Amniotic epithelial cell (primary cell): ENCODE measurements at places on chromosomes 3 and 15.

DNA sequence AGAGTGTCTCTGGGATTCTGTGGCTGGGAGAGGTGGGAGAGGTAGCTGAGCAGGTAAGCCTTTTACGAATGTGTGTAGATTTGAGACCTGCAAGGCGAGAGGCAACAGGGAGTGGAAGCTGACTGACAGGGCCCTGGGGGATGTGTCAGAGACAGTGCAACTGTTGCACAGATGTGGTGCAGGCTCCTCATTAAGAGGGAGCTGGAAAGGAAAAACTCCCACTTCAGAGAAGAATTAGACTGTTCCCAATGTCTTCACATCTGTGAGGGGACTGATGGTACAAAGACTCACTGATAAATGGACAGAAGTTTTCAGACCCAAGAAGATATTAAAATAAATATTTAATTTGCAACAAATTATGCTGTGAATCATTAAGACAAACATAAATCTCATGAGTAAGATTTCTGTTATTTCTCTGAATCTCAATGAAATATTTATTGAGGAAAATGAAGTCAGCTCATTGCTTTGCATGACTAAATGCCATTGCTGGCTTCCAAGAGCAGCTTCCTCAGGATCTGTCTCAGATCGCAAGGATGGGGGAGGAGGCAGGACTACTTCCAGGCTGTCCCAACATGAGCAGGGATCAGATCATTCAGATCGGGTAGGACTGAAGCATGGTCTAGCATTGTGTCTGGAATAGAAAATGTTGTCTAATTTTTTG, 127.3 kb upstream of the ROPN1 start:
- DNase-seq = peak; percentile 18

GRCh38 chr15:57375827-57376695, at the start of gene CGNL1:
Gene CGNL1 (plus strand): TSS chr15:57376505. CDS start chr15:57438000, 61,495 bp downstream.
- DNase-seq = no peak

GRCh38 chr3:6251612-6252400, 609.1 kb upstream of the GRM7 start:
- DNase-seq = no peak

GRCh38 chr3:136353461-136353860, 103.3 kb downstream of the PCCB start:
- no peak for DNase-seq

DNA sequence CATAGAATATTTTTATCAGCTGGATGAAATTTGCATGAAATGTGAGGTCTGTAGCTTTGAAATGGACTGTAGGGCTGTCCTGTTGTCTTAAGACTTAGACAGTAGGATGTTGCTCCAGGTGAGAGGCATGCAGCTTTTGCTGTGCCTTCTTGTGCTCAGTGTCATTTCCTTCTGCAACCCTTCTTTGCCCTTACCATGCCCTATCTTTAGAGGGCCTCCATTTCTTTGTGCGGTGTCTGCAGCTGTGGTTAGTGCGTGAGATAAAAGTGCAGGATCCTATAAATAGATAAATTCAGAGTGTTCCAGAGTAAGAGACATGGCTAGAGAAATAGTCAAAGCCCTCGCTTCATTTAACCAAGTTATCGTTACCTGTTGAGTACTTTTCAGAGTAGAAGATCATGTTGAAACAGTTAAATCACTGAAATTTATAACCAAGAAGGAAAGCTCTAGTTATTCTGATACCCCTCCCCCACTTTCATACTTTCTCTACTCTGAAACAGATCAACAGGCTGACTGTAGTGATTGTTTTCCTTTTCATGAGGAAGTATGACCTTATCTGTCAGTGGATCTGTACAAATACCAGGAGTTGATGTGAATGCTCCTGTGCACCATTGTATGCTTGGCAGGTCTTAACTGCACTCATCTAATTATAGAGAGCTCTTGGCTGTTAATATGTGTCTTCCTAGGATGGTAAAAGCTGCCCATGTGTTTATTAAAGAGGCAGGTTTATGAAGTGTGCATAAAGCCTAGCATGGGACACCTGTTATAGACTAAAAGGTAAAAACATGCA, 18.2 kb downstream of the EIF3J start:
- DNase-seq = peak; percentile 32

DNA sequence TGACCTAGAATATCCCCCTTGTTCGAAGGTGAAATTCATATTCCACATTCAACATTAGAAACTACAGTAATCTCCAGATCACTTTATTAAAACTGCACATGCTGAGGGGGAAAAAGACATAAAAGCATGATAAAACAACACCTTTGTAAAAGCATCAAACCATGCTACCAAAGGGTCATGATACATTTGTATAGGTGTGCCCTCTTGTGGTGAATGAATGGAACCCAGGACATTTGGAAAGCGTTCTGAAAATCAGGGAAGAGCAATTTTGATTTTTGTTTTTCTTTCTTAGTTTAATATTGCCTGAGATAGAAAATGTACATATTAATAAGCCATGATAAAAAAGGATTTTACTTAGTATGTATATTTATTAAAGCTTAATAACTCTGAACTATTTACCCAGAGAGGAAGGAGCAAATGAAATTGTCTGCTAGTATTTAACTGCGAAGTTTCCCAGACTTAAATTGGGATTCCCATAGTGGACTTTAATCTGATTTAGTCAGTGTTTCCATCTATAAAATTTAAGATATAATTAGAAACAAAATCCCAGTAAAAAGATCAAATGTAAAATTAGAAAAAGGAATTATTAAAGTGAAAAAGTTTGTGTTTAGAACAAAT, 105.8 kb upstream of the ARL6 start:
- peak; percentile 26 for DNase-seq

GRCh38 chr15:86647810-86648440, 568.3 kb downstream of the AGBL1 start:
- DNase-seq = no peak

DNA sequence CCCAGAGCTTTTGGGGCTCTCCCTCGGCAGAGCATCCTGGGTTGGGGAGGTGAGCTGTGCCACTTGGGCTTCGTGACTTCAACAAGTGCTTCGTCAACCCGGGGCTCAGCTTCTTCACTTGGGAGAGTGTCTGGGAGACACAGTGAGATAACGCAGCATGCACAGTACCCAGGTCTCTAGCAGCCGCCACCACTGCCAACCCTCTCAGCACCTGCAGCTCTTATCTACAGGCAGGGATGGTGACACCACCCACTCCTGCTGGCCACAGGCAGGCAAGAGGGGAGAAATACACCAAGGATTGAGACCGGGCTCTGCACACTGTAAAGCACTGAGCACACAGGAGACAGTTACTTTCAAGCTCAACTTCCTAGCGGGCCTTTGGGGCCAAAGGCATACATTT, 11.6 kb downstream of the TKT start:
- DNase-seq = no peak

GRCh38 chr15:62617741-62618140, 424.8 kb upstream of the TPM1 start:
- DNase-seq = no peak

- no peak for DNase-seq
Measured at GRCh38 chr3:135878501-135878900, 87.0 kb upstream of the PPP2R3A start.

GRCh38 chr15:78000091-78000926, 77.2 kb downstream of the TBC1D2B start:
- DNase-seq = peak; percentile 78

- no peak for DNase-seq
Measured at GRCh38 chr3:9135930-9136525, 113.4 kb downstream of the SRGAP3 start.

- DNase-seq = no peak
Measured at GRCh38 chr3:118573912-118574311, 460.7 kb downstream of the IGSF11 start.

DNA sequence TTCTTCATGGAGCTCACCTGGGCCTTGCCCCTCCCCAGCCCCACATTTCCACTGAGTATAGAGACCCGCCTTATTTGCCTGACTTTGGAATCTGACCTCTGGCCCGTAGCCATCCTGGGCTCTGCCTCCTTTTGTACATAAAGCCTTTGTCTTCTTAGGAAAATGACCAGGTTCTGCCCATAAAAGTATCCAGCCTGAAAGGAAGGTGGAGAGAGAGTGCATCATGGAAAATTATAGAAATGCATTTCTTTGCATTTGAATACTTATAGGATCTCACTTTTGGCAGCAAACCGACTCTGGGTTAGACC, 3.6 kb upstream of the SH2D7 start:
- DNase-seq = no peak

DNA sequence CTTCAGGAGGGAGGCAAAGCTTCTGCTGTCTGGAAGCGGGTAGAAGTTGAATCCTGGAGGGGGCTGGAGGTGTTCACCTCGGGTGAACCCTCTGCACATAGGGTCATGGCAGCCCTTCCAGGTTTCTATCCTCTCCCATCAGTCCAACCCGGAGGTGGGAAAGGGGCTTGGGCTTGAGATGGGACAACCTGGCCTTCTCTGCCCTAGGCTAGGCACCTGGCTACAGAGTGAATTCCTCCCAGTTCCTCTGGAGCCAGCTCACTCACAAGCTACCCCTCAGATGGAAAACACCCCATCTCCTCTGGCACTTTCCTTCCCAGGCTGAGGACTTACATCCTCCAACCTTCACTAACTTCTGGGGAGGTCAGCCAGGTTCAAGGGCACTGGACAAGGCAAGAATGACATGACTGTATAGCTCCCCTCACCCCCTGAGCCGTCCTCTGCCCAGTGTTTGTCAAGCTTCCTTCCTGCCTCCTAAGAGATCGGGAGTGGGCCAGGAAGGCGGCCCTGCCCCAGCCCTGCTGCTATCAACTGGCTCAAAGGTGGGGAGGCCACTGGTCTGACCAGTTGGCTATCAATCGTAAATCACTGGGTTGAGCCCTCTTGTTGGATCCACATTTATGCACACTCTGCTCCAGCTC, 45.8 kb downstream of the KLF15 start:
- DNase-seq = no peak

DNA sequence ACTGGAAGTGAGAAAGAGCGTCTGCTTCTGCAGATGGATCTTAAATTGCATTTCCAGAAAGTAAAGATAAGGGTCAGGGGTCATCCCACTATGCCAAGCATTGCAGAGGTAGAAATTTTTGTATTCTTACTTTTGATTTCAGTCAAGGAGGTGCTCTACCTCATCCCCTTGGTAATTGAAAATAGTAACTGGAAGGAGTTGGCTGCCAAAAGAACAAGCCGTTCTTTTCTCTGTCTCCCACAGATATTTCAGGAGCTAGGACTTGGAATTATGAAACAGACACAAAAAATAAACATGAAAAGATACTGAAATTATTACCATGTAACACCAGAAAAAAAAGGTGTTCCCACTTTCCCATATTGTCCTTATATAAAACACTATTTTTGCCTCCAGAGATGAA, 309.9 kb upstream of the UMPS start:
- no peak for DNase-seq

GRCh38 chr3:186798239-186798874, 7.9 kb downstream of the RFC4 start:
- DNase-seq = no peak

GRCh38 chr3:173870976-173871375, 473.4 kb downstream of the NLGN1 start:
- DNase-seq = no peak

DNA sequence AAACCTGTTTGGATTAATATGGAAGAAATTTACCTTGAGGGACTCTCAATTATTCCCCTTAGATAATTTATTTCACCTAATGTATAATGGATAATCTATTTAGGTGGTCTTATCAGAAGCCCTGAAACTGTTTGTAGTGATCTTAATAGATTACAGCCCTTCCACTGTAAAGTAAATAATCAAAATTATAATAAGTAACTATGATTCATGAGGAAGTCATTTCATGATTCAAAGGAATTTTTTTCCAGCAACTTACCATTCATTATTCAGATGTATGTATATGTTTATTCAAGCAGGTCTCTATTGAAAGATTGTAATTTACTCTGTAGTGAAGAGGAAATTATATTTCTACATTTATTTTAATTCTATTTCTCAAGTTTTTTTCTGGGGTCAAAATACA, 250.6 kb upstream of the ROBO1 start:
- DNase-seq = no peak
